ENCODE measurements at places on chromosomes 3 and 15.

- DNase-seq, result no peak
Measured at GRCh38 chr15:69493406-69493805, 40.8 kb downstream of the RPLP1 start.

DNA sequence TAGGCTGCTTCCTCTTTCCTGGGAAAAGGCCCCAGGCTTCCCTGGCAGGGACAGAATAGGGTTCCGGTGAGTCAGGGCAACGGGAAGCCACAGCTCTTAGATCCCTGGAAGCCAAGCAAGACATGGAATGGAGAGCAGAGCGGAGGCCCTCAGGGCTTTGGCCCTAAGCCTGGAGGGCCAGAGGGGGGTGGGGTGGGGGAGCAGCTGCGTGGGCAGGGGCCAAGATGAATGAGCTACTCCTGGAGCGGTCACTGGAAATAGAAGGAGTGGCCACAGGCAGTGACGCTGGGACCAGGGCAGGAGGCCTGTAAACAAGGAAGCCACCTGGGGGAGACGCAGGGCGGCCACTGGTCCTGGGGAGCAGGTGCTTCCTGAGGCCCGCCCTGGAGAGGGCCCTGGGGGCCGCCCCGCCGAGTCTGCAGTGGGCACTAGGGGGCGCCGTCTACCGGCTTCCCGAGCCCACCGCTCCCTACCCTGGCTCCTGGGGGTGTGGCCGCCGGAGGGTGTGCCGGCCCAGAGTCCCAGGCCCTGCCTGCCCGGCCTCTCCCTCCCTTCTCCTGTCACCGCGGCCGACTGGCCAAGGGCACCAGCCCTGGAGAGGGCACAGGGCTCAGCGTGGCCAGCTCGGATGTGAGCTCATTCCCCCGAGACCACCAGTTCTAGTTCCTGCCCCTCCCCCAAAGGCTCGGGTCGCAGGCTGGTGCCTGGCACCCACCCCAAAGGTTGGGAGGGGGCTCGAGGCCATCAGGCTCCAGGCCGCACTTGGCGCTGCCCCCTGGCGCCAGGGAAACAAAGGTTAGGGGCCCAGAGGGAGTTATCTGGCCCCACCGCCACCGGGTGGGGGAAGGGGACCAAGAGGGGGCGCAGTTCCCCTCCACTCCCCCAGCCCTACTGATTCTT, 12.1 kb downstream of the VPS18 start:
- DNase-seq, result peak; percentile 81

- DNase-seq, result no peak
Measured at GRCh38 chr15:89101302-89102193, 13.3 kb downstream of the ABHD2 start.

GRCh38 chr3:180762866-180763265, 83.6 kb upstream of the CCDC39 start:
- DNase-seq, result no peak

GRCh38 chr3:36991923-36992805, 767 bp downstream of the EPM2AIP1 start:
- DNase-seq, result peak; percentile 35

DNA sequence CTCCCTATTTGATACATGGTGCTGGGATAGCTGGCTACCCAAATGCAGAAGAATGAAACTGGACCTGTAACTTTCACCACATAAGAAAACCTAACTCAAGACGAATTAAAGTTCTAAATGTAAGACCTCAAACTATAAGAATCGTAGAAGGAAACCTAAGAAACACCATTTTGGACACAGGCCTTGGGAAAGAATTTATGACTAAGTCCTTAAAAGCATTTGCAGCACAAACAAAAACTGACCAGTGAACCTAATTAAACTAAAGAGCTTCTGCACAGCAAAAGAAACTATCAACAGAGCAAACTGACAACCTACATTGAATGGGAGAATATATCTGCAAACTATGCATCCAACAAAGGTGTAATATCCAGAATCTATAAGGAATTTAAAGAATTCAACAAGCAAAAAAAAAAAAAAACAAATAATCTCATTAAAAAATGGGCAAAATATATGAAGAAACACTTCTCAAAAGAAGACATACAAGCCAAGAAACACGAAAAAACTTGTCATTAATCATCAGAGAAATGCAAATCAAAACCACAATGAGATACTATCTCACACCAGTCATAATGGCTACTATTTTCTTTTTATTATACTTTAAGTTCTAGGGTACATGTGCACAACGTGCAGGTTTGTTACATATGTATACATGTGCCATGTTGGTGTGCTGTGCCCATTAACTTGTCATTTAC, 37.0 kb downstream of the HDGFL3 start:
- DNase-seq, result no peak
